NCI-H1105 (cell line): ENCODE measurements at places on chromosomes 5 and 9.

DNA sequence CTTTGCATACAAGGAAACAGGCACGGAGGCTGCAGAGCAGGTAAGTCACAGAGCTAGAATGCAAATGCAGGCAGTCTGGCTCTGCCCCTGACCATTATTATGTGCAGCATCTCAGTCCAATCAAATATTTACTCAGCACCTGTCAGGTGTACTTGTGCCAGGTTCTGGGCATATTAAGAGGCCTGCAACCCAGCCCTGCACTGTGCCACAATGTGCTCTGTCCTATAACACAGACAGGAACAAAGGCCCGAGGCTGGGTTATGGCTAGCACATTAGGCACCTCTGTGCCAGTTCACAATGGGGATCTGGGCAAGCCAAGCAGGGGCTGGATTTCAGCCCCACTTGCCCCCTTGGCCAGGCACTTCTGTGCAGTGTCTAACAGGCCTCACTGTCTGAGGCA is 14.0 kb downstream of the ARL15 start:
- DNase-seq: no peak

GRCh38 chr9:4964540-4964939 is 20.5 kb upstream of the JAK2 start:
- no peak for DNase-seq

DNA sequence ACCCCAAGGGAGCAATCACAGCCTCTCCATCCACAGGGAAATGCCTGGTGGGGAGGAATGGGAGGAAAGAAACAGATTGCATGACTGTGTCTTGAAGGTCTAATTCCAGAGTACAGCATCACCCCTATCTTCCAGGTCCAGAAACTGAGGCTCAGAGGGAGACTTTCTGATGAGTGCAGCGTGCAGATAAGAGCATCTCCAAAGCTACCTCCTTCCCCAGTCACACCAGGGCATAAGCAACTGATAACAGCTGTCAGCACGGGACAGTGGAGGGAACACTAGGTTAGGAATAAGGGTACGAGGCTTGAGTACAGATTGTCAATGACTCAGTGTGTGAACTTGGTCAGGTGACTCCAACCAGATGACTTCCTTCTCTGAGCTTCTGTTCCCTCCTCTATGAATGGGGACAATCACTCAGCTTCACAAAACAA is 126.9 kb downstream of the KCNIP1 start:
- DNase-seq: no peak

GRCh38 chr5:126450346-126450745 is 27.1 kb downstream of the GRAMD2B start:
- no peak for DNase-seq

- no peak for DNase-seq
Measured at GRCh38 chr9:132192728-132193127, 30.9 kb downstream of the NTNG2 start.

DNA sequence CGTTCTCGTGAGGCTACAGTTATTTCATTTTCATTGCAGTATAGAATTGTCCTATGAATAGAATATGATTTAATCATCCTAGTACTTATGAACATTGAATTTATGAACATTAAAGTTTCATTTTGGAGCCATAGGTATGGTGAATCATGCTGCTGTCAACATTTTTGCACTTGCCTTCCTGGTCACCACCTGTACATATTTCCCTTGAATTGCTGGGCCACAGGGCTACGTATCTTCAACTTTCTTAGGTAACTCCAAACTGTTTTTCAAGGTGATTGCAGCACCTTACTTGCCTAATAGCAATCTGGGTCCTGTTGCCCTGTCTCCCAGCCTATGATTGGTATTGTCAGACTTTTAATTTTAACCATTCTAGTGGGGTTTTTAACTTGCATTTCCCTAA is 6.5 kb upstream of the RNF145 start:
- DNase-seq: no peak
